ENCODE measurements at places on chromosomes 2 and 18.

GRCh38 chr2:164935118-164936101 is 19.9 kb downstream of the SLC38A11 start:
- DNase-seq, result no peak

DNA sequence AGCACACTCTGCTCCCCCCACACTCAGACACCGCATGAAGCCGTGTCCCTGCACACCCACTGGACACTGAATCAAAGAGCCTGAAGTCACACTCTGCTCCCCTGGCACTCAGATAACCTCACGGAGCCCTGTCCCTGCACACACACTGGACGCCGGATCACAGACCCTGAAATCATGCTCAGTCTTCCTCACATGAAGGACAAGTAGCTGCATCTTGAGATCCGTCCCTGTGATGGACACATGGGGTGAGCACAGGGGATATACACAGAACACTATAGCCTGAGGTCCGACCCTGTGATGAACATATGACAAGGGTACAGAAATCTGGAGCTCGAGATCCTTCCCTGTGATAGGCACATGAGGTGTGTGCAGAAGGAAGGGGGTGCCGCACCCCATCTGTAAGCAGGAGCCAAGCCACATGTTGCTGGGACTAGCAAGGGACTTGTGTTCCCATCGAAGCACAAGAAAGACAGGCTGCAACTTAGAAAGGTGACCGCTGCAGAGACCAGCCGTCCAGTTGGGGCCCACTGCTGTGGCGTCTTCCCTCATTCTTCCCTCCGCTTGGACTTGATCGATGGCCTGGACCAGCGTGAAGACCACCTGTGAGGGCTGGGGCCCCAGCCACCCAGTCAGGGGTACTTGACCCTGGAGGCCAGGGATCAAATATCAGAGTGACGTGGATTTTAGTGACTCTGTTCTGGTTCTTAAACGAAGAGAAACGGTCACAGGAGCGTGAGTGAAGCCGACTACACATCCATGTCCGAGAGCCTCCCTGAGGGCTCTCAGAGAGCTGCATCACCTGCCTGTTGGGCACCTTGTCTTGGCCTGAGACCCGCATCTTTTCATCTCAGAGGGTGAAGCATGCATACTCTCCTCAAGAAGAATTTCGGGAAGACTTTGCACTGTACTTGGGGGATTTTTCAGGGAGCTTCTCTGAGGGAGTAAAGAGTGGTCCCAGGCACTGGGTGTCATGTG is 391.7 kb upstream of the SALL3 start:
- no peak for DNase-seq

DNA sequence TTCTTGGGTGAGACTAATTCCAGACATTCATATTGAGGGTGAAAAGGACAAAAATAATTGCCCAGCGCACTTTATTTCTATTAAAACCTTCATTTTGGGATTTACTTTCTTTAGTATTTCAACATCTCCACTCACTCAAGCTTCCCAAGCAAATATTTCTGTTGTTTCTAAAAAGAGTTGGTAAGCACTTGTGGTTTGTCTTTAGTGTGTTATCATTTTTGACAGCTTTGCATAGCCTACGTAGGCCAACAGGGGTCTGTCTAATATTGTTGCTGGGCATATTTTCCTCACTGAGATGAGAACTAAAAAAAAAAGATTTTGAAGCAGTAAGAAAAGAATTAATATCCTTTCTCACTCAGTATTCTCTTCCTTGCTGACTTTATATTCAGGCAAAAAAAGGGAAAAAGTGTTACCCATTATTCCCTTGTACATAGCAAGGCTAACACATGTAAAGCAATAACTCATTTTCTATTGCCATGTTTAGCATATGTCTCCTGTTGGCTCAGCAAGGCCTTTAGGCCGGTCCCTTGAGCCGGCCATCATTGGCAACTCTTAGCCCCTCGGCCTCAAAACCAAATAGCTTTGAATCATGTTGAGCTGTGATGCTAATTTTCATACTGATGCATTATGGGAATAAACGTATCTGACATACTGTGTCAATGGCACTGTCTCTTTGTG is 494.2 kb downstream of the ARHGAP15 start:
- DNase-seq, result no peak

GRCh38 chr2:39618736-39619135 is 47.0 kb upstream of the TMEM178A start:
- no peak for DNase-seq

- no peak for DNase-seq
These were observed 119.6 kb downstream of the ZFP36L2 start for GRCh38 chr2:43106559-43107527.

- DNase-seq, result no peak
These were observed 342.9 kb downstream of the LRATD1 start for GRCh38 chr2:14975381-14975780.

- DNase-seq, result no peak
These were observed 55.6 kb downstream of the RPL37A start for GRCh38 chr2:216554286-216554685.

DNA sequence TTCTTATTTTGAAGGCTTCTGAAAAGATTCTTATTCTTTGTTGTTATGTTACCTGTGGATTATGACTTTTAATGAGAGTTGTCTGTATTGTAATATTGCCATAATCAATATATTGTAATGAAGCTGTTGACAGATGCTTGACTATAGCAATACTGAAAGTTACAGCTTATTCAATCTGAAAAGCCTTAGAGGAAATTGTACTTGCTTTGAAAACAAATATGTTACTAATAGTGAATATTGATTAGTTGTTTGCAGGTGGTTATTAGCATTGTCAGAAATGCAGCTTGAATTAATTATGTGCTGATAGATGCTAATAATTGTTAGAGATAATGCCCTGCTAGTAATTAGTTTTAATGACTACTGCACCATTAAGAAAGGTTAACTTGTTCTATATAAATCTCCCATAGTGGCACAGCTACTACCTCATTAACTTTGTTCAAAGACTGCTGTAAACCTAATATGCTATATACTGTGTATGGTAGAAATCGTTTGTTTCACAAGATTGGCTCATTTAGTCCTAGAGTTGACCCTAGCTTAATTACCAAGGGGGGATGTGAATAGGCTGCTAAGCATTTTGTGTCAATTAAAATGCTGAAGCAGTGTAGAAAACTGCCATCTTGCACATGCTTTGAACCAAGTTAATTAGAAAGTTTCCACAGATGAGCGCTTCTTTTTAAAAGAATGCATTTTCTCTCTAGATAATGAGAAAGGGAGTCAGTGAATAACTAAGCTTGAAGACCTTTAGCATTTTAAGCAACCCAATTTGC is 30.5 kb downstream of the SLC39A10 start:
- DNase-seq, result no peak

DNA sequence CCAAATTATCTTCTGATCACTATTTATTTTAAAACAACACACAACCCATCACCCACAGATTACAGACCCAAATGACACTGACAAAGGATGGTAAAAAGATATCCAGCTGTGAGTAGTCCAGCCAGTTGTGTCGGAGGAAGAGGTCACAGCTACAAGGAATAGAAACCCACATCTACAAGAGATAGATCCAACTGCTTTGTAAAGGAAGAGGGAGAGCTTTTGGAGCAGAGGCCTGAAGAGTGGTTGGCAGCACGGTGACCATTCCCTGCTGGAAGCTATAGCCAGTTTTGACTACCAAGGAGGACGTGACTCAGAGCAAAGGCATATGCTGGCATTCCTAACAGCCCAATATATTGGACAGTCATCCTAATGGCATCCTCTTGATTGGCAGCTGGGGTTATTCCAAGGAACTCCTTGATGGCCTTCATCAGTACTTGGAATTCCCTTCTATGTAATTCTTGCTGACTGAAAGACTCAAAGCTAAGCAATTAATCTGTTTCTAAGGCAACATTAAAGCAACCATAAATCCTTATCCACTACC is 17.1 kb downstream of the SLC8A1 start:
- DNase-seq, result no peak

DNA sequence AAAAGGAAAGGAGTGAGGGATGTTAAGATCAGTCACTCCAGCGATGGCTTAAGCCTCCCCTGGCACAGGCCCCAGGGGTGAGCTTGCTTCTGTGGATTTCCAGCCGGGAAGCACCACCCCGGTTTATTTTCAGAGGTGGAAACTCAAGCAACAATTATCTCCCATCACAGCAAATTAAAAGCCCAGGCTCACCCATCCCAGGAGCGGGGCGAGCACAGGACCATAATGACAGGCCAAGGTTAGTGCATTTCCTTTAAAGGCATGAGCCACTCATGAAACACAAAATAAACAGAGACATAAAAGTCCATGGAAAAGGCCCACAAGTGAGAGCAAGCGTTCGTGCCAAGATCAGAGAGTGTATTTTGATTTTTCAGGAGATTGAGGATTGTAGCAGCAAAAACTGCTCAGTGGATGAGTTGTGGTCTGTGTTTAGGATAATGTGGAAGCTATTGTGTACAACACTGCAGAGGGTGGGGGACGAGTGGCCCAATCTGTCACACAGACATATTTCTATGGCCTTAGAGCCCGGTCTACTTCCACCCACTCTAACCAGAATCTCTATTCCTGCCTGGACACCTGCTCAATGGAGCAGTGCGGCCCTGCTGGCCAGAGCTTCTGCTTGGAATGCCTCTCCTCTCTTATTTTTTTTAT is 111.4 kb upstream of the CDC42EP3 start:
- no peak for DNase-seq
